NCI-H1417 treated with DMSO at 0.1 percent for 48 hours (cell line): ENCODE measurements at places on chromosomes 11 and 22.
A peak's percentile ranks its signal among the peaks of the same experiment; 100 is the strongest.

DNA sequence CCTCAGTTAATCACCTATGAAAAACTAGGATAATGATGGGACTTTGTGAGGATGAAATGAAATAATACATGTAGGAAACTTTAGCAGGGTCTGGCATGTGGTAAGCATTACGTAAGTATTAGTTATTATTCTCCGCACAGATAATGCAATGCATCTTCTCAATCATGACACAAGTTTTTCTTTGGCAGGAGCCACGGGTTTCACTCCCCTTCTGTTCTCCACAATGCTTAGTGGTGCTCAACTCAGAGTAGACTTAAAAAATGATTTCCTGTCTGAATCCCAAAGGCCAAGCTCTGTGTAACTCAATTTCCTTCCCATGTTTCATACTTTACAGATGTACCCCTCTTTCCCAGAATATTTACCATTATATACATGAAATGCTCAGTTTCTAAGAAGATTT, 82.9 kb downstream of the CCDC34 start:
- no peak for DNase-seq

- no peak for DNase-seq
These were observed 68.9 kb downstream of the ARFGAP2 start for GRCh38 chr11:47107744-47108143.

- no peak for DNase-seq
These were observed at the start of gene CDHR5 for GRCh38 chr11:624705-625635. CDHR5 (minus strand) TSS chr11:624955; CDS start chr11:624902, 53 bp downstream.

- no peak for DNase-seq
These were observed 17.1 kb downstream of the CRELD2 start for GRCh38 chr22:49935561-49935960.

DNA sequence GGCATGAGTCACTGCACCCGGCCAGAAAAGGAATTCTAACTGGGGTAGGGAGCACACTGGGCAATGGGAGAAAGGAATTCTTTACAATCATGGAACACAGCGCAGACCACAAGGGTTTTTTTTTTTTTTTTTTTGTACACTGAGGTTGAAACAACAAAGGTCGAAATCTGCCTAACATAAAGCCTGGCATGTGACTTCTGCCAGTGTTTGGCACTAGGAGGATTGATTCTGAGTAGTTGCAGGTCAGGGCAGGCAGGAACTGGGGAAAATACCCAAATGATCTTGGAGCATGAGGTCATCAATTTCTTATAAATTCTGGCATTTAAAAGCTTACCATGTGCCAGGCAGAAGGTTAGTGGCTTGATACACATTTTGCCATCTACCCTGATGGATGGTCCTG, 202.0 kb upstream of the SNX19 start:
- DNase-seq, result no peak

- no peak for DNase-seq
These were observed 30.2 kb upstream of the BID start for GRCh38 chr22:17804331-17805080.

- no peak for DNase-seq
These were observed 11.1 kb downstream of the OTOG start for GRCh38 chr11:17558025-17558780.

- DNase-seq, result no peak
These were observed 29.2 kb downstream of the A4GALT start for GRCh38 chr22:42691440-42691839.

- DNase-seq, result no peak
These were observed 90.5 kb downstream of the GALNT18 start for GRCh38 chr11:11531131-11531908.

- DNase-seq, result no peak
These were observed 8.6 kb upstream of the KCTD14 start for GRCh38 chr11:78031629-78032028.

- DNase-seq, result no peak
These were observed 48.9 kb downstream of the ARHGEF12 start for GRCh38 chr11:120385110-120385509.

DNA sequence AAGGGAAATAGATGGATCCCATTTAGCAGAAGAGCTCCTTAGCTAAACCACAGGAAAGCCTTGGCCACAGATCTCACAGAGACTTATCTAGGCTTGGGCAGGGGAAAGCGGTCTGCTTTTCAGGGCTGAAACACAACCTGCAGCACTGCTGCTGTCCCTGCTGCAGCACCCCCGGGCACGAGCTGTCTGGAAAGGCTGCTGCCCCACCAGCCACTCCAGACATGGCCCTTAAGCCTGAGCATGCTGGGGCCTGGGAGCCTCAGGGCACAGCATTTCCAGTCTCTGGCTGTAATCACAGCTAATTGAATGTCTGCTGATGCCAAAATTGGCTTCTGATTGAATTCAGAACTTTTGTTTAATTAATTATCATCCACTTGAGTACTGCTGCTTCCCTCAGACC, 115.0 kb downstream of the TMPRSS5 start:
- DNase-seq, result peak; percentile 59

DNA sequence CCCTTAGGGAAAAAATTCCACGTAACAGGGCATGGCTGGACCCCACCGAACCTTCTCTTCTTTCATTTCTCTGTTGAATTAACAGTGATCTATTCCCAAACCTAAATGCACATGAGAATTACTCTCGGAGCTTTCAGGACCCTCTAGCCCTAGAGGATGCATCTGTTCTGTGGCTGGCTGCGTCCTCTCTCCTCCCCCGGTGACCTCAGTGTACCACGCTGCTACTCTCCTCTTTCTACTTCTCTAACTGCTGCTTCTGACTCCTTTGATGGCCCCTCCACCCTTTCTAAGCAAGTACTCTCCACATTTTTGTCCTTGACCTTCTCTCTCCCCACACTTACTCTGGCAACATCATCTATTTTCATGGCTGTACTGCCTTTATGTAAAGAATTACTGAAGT, 12.1 kb upstream of the APOA1 start:
- no peak for DNase-seq

DNA sequence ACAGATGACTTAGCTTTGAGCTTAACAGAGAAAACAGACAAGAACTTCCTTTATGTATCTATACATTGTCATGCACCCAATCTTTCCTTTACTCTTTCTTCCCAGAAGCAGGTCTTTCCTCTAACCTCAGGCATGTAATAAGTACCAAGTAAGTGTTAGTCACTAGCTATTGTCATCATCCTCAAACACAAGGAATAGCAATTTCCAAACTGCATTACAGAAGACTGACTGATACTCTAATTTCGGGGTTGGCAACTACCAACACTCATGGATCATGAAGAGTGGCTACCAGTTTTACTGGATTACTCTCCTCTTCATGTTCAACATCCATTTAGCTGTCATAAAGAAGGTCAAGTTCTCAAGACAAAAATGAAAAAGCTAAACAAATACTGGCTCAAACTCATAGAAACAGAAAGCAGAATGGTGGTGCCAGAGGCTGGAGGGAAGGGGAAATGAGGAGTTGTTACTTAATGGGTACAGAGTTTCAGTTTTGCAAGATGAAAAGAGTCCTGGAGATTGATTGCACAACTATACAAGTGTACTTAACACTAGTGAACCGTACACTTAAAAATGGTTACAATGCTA, 111.6 kb downstream of the SIK3 start:
- no peak for DNase-seq

GRCh38 chr22:33757802-33758483, 162.3 kb downstream of the LARGE1 start:
- no peak for DNase-seq
